NCI-H1105 (cell line): ENCODE measurements at places on chromosomes 5 and 9.

GRCh38 chr5:1298067-1298551 lies 3.2 kb upstream of the TERT start:
- no peak for DNase-seq

DNA sequence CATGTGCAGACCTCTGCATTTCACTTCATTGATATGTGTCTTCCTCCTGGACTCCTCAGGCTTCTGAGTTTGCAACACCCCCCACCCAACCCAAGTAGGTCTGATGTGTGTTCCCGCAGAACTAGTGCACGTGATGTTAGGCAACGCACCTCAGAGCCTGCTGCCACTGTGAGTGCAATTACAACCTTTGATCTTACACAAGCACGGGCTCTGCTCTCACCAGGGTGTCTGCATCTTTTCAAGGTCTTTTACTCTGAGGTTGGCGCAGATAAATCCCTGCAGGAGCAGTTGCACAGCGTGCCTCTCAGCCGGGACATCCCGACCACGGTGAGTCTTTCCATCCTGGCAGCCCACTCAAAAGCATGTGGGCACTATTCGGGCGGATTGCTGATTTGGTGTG lies 80.1 kb downstream of the EGFLAM start:
- DNase-seq = no peak

DNA sequence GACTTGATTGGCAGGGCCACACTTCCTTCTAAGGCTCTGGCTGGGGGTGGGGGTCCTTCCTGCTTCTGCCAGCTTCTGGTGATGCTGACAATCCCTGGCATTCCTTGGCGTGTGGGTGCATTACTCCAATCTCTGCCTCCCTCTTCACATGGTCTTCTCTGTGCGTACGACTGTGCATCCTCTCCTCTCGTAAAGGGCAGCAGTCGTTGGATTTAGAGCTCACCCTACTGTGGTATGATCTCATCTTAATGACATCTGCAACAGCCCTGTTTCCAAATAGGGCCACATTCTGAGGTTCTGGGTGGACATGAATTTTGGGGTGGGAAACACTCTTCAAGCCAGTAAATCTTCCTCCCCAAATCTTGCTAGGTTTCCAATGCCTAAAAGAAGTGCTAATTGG lies 36.8 kb downstream of the ROPN1L start:
- no peak for DNase-seq

GRCh38 chr5:76863001-76863400 lies 13.2 kb downstream of the S100Z start:
- DNase-seq = no peak

GRCh38 chr5:8185852-8186251 lies 316.9 kb downstream of the MTRR start:
- no peak for DNase-seq
